Fibroblast of the aortic adventitia (primary cell): ENCODE measurements at places on chromosomes 4 and X. TPM values are rescaled to one million over a fixed set of nuclear protein-coding genes. Genes with fewer than 3 reads are reported as not detected.

The LAMP2 gene
- 46.8 and 247 TPM in 2 replicates for total RNA-seq

The BST1 gene
- total RNA-seq: 19.7 and 54.9 TPM in 2 replicates

The PLA2G12A gene
- 12.3 and 17.7 TPM in 2 replicates for total RNA-seq

The VCX2 gene
- not detected in 2 replicates for total RNA-seq

The HTN1 gene
- total RNA-seq: not detected in 2 replicates

The CLIC2 gene
- 12.6 and 104 TPM in 2 replicates for total RNA-seq

The SPANXA1 gene
- not detected in 2 replicates for total RNA-seq

The HOPX gene
- total RNA-seq: 0.36 TPM in 1 of 2 replicates, not detected in the other

The PF4V1 gene
- not detected in 2 replicates for total RNA-seq

The GPR34 gene
- not detected in 2 replicates for total RNA-seq

The NXF2B gene
- total RNA-seq: not detected in 2 replicates

The N4BP2 gene
- total RNA-seq: 15.4 and 35.1 TPM in 2 replicates

The RNF175 gene
- total RNA-seq: not detected in 2 replicates

The FMR1NB gene
- total RNA-seq: not detected in 2 replicates

The CFI gene
- total RNA-seq: 17.6 and 201 TPM in 2 replicates

The PHKA1 gene
- 3.5 and 4.7 TPM in 2 replicates for total RNA-seq

The SLC4A4 gene
- total RNA-seq: 2.1 and 2.4 TPM in 2 replicates

The CLNK gene
- 0.08 TPM in 1 of 2 replicates, not detected in the other for total RNA-seq

The GPM6B gene
- 0.57 and 10.4 TPM in 2 replicates for total RNA-seq

The ATP8A1 gene
- 7.5 TPM in 2 replicates for total RNA-seq

The FGF13 gene
- total RNA-seq: 5.6 and 26.5 TPM in 2 replicates

The IGSF1 gene
- total RNA-seq: 0.09 and 0.16 TPM in 2 replicates

The CCDC110 gene
- total RNA-seq: 4.2 and 5.4 TPM in 2 replicates

The OCIAD1 gene
- total RNA-seq: 128 and 181 TPM in 2 replicates

The ZAR1 gene
- not detected in 2 replicates for total RNA-seq

The EMCN gene
- 0.90 and 0.99 TPM in 2 replicates for total RNA-seq

The IL21 gene
- not detected in 2 replicates for total RNA-seq

The ARHGAP36 gene
- total RNA-seq: not detected in 2 replicates

The ARHGEF6 gene
- total RNA-seq: 8.2 and 10.0 TPM in 2 replicates
